Heart left ventricle (tissue), 16 donors: ENCODE measurements at places on chromosomes 13 and 19. TPM values are rescaled to one million over a fixed set of nuclear protein-coding genes. Genes with fewer than 3 reads are reported as not detected.

- H3K27me3 ChIP-seq, result no peaks in the 10 kb centered on the region
- H3K27ac ChIP-seq, result no peak overlapping the region
- H3K4me3 ChIP-seq, result no peak overlapping the region
- DNase-seq, result no peak
- H3K36me3 ChIP-seq, result no peaks in the 10 kb centered on the region
Observed at GRCh38 chr13:54241719-54242118, 1213.1 kb downstream of the OLFM4 start.

GRCh38 chr13:42076309-42076713 is 27.9 kb downstream of the DGKH start:
- H3K27me3 ChIP-seq, result no peaks in the 10 kb centered on the region
- no peak overlapping the region for H3K4me3 ChIP-seq
- no peaks in the 10 kb centered on the region for H3K36me3 ChIP-seq
- H3K27ac ChIP-seq, result no peak overlapping the region

- H3K4me3 ChIP-seq, result no peak overlapping the region
- no peak overlapping the region for H3K27ac ChIP-seq
- no peaks in the 10 kb centered on the region for H3K36me3 ChIP-seq
Observed at GRCh38 chr13:91988331-91988730, 589.9 kb downstream of the GPC5 start.

PROSER3 gene
- total RNA-seq, result 6.4 TPM

DNA sequence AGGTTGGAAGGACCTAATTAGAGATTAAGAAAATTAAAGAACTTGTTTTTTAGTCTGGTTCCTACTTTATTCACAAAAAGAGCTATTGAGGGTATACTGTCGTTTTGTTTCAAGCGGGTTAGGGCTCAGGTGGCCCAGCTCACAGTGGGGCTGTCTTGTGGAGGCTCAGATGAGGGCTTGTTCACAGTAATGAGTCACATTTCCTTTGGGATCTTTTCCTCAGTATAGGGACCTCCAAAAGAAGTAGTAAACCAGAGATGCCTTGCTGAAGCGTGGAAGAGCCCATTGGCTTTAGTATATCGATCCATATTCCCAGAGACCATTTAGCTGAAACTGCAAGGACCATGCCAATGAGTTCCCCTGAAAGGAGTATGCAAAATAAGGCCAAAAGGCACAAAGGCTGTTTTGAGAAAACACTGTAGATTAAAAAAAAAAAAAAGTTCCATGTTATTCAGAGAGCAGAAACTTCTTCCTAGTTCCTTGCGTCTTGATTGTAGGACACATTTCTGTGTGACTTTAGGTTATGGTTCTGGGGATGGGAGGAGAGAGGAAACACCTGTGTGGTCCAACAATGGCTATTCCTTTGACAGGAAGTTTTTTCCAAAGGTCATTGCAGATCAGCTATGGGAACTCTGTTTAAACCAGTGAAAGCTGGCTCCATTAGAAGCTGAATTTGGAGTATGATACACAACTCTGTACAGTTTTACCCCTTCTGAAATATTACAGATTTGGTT is 32.8 kb upstream of the GPI start:
- peaks cover 9% of the 10 kb centered on the region for H3K4me1 ChIP-seq
- DNase-seq, result no peak
- H3K27me3 ChIP-seq, result no peaks in the 10 kb centered on the region
- H3K4me3 ChIP-seq, result no peak overlapping the region

ZSCAN18 gene
- total RNA-seq, result 114 TPM

CEACAM19 gene
- total RNA-seq, result 1.9 TPM

DNA sequence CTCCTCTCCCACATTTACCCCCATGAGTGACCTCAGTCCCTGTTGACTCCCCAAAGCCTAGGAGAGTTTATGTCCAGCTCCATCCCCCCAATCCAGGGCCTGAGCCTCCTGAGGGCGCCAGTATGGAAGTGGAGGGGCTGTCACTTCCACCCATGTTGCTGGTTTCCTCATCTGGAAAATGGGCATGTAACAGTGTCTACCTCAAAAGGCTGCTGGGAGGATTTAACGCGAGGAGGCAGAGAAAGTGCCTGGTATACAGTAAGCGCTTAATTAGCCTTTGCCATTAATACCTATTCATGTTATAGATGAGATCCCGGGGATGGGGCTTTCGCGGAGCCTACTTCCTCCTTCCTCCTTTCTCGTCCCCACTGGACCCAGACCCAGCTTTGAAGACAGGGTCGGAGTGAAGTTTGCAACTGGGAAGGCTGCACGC is 476 bp downstream of the TYK2 start:
- peaks cover 24% of the 10 kb centered on the region for H3K36me3 ChIP-seq
- no peaks in the 10 kb centered on the region for H3K27me3 ChIP-seq
- DNase-seq, result no peak
- H3K4me3 ChIP-seq, result peak overlapping the region; percentile 79
- peaks cover 27% of the 10 kb centered on the region for H3K4me1 ChIP-seq

DNA sequence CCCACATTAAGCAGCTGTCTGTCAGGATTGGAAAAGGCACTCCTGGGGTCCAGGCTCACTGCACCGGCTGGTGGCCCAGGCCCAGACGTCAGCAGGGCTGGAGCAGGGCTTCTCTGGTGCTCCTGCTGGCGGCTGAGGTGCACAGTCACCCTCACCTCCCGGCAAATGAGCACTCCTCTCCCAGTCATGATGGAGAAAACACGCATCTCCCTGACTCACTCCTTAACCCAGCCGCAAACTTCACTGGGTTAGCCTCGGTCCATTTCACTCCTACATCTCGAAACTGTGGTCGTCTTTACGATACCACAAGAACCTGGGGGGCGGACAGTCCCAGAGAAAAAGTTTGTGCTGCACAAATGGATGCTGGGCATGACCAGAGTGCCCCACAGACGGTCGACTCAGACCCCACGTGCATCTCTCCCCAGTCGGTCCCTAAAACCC is 3.3 kb upstream of the RASA3 start:
- H3K4me1 ChIP-seq, result peaks cover 18% of the 10 kb centered on the region
- peak; percentile 8 for DNase-seq
- no peak overlapping the region for H3K27ac ChIP-seq
- no peak overlapping the region for H3K4me3 ChIP-seq

GRCh38 chr19:51034704-51035103 is at the start of gene KLK12:
KLK12 (minus strand) TSS chr19:51035002; CDS start chr19:51034621, 381 bp downstream.
- no peak within 1 kb of the TSS for H3K4me3 ChIP-seq
- DNase-seq, result no peak
- no peak within 1 kb of the TSS for H3K27ac ChIP-seq
- no peaks in the 10 kb centered on the region for H3K4me1 ChIP-seq
- no peaks in the 10 kb centered on the region for H3K36me3 ChIP-seq

DNA sequence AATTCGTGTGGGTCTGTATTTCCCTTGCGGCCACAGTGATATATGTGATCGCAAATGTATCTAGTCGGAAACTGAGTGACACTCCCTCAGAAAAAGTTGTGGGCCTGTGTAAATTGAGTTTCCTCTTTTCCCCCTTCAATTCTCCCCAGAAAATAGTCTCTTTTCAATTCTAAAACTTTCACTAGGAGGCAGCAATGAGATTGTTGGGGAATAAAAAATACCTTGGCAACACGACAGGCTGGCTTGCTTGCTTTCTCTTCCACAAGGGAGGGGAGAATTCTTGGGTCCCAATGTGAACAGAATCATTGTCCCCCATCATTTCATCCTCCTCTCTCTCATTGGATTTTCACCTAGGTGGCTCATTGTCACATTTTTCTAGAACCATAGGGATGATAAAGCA is 3.7 kb upstream of the SOX21 start:
- H3K27me3 ChIP-seq, result peaks cover 36% of the 10 kb centered on the region
- no peaks in the 10 kb centered on the region for H3K36me3 ChIP-seq
- H3K4me3 ChIP-seq, result no peak overlapping the region
- H3K27ac ChIP-seq, result no peak overlapping the region
- DNase-seq, result no peak

DNA sequence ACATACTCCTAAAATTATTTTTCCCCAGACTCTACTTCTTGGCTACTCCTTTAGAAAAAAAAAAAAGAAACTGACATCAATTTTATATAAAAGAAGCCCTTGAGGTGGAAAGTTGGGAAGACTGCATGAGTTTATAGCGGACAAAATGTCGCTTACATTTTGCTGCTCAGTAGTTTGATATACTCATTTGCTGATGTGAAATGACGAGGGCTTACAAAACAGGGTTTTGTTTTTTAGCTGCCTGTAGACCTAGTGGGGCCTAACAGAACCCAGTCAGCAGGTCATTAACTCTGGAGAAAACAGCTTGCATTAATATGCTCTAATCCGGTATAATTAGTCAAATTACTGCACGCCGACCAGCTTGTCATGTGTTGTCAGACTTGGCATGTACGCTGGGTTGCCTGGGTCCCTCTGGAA is 37.6 kb upstream of the MAB21L1 start:
- no peak overlapping the region for H3K27ac ChIP-seq
- H3K27me3 ChIP-seq, result no peaks in the 10 kb centered on the region
- no peak overlapping the region for H3K4me3 ChIP-seq
- H3K36me3 ChIP-seq, result no peaks in the 10 kb centered on the region

LGALS14 gene
- not detected for total RNA-seq

- no peak overlapping the region for H3K4me3 ChIP-seq
- no peak overlapping the region for H3K27ac ChIP-seq
- H3K4me1 ChIP-seq, result peaks cover 51% of the 10 kb centered on the region
- DNase-seq, result no peak
- no peaks in the 10 kb centered on the region for H3K27me3 ChIP-seq
Observed at GRCh38 chr13:41008349-41008980, 10.7 kb downstream of the ELF1 start.

RASAL3 gene
- 1.0 TPM for total RNA-seq

DNA sequence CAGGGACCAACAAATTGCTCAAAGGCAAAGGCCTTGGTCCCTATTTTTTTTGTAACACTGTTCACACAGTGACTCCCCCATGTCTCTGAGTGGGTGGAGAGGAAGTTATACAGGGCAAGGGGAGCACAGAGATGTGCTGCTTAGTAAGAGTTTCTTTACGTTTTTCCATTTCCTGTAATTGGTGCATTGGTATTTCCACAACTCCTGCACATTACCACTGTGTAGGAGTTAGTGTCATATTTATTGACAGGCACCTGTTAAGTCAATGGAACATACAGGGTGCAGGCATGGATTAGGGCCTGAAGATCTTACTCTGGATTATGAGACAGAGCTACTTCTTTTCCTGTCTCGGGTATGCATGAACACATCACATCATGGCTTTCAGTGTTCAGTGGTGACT is 45.2 kb downstream of the SOX21 start:
- H3K27ac ChIP-seq, result no peak overlapping the region
- no peaks in the 10 kb centered on the region for H3K4me1 ChIP-seq
- DNase-seq, result no peak
- H3K36me3 ChIP-seq, result no peaks in the 10 kb centered on the region

DNA sequence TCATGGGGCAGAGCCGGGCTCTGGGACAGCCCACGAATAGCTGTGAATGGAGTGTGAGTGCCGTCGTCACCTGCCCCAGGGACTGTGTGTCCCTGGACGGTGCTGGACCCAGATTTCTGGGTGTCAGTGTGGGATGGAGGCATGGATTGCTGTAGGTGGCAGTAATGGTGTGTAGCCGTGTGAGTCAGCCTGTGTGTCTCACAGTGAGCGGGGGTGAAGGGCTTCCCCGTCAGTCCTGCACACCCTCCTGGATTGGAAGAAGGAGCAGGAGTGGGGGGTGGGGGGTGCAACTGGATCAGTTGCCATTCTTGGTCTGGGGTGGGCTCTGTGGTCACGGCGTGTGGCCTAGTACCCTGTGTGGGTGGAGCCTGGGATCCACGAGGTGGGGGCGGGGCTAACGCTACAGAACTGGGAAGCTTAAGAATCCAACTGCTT is 6.5 kb upstream of the LTBP4 start:
- peaks cover 9% of the 10 kb centered on the region for H3K27me3 ChIP-seq
- H3K4me1 ChIP-seq, result peaks cover 32% of the 10 kb centered on the region
- no peak overlapping the region for H3K4me3 ChIP-seq
- DNase-seq, result peak; percentile 25

PLIN5 gene
- total RNA-seq, result 26.0 TPM

DNA sequence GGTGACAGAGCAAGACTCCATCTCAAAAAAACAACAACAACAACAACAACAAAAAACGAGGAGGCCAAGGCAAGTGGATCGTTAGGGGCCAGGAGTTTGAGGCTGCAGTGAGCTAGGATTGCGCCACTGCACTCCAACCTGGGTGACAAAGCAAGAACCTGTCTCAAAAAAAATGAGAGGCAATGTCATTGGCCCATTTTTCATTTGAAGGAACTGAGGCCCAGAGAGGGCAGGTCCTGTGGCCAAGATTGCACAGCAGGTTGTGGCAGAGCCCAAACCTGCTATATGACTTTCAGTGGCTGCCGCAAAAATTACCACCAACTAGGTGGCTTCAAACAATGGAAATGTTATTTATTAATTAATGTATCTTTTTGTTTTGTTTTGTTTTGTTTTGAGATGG is 5.5 kb downstream of the PIK3R2 start:
- H3K4me1 ChIP-seq, result peaks cover 54% of the 10 kb centered on the region
- no peak for DNase-seq
- no peak overlapping the region for H3K27ac ChIP-seq
- peaks cover 20% of the 10 kb centered on the region for H3K36me3 ChIP-seq
- H3K4me3 ChIP-seq, result no peak overlapping the region

OR4F17 gene
- total RNA-seq, result not detected

LRRC25 gene
- 3.1 TPM for total RNA-seq

- no peak overlapping the region for H3K4me3 ChIP-seq
- no peak overlapping the region for H3K27ac ChIP-seq
- H3K4me1 ChIP-seq, result no peaks in the 10 kb centered on the region
- DNase-seq, result no peak
- no peaks in the 10 kb centered on the region for H3K36me3 ChIP-seq
Observed at GRCh38 chr19:13234518-13234917, 84.3 kb downstream of the IER2 start.

- H3K4me3 ChIP-seq, result no peak overlapping the region
- H3K4me1 ChIP-seq, result no peaks in the 10 kb centered on the region
- H3K27me3 ChIP-seq, result no peaks in the 10 kb centered on the region
- no peaks in the 10 kb centered on the region for H3K36me3 ChIP-seq
- no peak for DNase-seq
Observed at GRCh38 chr13:103100830-103101229, 34.6 kb upstream of the SLC10A2 start.

- no peak overlapping the region for H3K27ac ChIP-seq
- DNase-seq, result no peak
- no peaks in the 10 kb centered on the region for H3K4me1 ChIP-seq
- no peaks in the 10 kb centered on the region for H3K36me3 ChIP-seq
- H3K4me3 ChIP-seq, result no peak overlapping the region
Observed at GRCh38 chr19:42542791-42543190, 14.5 kb upstream of the CEACAM1 start.
